GM13977 (cell line): ENCODE measurements at places on chromosomes 4 and X.

GRCh38 chr4:39565878-39566600 lies 38.8 kb upstream of the UGDH start:
- DNase-seq: no peak

DNA sequence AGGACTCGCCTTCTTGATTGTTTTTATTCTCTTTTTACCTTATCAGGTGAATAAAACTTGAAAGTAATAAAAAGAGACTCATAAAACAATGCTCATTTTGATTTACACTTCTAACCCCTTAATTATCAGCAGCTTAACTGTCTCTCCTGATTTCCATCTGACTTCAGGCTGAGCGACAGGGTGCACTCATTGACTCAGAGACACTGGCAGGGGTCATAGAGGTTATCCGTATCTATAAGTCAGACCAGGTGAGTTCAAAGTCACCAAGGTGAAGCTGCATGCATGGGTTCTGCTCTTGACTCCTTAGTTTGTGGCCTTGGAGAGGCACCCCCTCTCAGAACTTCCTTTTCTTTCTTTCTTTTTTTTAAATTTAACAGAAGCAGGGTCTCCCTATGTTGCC lies 116.4 kb upstream of the SLC34A2 start:
- DNase-seq: no peak

GRCh38 chr4:189084671-189085070 lies 856.0 kb upstream of the FRG1 start:
- DNase-seq: no peak

GRCh38 chrX:15151267-15152186 lies 118.4 kb downstream of the ASB9 start:
- no peak for DNase-seq

- DNase-seq: no peak
Observed at GRCh38 chr4:137526681-137527080, 5.6 kb downstream of the PCDH18 start.

- no peak for DNase-seq
Observed at GRCh38 chr4:120293341-120293740, 226.7 kb upstream of the MAD2L1 start.

- DNase-seq: no peak
Observed at GRCh38 chr4:122775987-122776836, 43.7 kb downstream of the BBS12 start.

DNA sequence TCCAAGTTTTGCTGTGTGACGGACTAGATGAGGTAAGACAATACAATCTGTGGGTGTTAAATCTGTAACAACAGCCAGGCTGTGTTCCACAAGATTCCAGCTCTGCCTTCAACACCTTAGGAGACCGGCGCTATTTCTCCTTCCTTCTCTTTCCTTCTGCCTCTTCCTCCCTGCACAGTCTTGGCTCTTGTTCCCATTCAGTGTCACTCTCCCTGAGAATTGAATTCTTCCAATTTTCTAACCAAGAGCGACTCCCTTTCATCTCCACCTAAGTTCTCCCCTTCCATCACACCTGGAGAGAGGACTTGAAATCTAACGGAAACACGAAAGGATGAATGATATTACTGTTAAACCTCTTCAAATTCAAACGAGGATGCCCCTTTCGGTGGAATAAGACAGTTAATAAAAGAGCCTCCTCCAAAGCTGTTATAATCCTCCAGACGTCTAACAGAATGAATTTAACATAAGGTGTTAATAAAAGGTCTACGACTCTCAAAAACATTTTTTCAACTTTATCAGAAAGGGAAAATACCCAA lies 2.7 kb downstream of the EPHA5 start:
- DNase-seq: no peak

- DNase-seq: no peak
Observed at GRCh38 chr4:68962868-68963267, 11.3 kb upstream of the UGT2A3 start.

DNA sequence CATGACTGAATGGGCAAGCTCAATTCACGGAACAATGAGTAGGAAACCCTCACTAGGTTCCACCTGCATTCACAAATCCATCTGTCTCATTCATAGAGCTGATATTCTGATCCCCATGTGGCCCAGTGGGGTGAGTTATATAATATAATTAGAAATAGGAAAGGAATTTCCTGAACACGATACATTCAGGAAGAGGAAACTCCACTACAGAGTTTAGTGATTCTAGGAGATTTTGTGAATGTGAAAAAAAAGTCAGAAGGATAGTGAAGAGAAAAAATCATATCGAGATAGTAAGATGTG lies 471.2 kb downstream of the GASK1B start:
- no peak for DNase-seq
